CD4-positive, alpha-beta T cell treated with Interferon alpha-2 for 1 hour (primary cell): ENCODE measurements at places on chromosomes 16 and 17.

DNA sequence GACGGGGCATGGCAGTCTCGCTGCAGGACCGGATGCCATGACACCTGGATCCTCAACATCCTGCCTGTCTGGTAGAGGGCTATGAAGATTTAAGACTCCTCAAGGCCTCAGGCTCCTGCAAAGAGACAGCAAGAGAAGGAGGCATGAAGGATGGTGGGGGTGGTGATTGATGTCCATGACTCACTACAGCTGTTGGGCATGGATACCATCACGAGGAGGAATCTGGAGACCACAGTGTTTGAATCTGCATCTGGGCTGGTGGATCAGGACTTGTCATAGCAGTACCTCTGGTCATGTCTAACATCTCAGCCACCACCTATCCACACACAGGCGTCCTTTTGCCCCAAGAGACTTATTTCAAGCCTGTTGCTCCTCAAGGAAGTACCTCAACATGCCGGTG is 50.2 kb upstream of the WSCD1 start:
- no peak for DNase-seq

DNA sequence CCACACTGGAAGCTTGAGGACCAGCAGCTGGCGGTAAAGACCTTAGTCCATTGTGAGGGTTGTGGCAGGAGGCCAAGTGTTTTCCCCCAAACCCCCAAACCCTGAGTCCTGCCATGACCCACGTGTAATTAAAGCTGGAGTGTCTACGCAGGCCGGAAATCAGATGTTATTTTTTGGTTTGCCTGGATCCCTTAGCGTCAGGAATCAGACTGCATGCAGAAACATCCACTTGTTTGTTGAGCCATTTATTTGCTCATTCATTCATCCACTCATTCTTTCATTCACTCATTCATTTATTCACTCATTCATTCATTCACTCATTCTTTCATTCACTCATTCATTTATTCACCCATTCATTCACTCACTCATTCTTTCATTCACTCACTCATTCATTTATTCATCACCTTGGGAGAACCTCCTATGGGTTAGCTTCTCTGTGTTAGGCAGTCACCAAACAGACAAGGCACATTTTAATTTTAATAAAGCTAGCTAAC is 313.1 kb downstream of the MAF start:
- DNase-seq, result no peak

- no peak for DNase-seq
These were observed 14.5 kb upstream of the FOXF1 start for GRCh38 chr16:86495756-86496261.

- no peak for DNase-seq
These were observed 112.9 kb upstream of the SMURF2 start for GRCh38 chr17:64774888-64775540.

- DNase-seq, result no peak
These were observed 35.2 kb downstream of the GJC1 start for GRCh38 chr17:44794851-44795413.

GRCh38 chr17:36030956-36031355 is 13.2 kb upstream of the CCL23 start:
- no peak for DNase-seq

DNA sequence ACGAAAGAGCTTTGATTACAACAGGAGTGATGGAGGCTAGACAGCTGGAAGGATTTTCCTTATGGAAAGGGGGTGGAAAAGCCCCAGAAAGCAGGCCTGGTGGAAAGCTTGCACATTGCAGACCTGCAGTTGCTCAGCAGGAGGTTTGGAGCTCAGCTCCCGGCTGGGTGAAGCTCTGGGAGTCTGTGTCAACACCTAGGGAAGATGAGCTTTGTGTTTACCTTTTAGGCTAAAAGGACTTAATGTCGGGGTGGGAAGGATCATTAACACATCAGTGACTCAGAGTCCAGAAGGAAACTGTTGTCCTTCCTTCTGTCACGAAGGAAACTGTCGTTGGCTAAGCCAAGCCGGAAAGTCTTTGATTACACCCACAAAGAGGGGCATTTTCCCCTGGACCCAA is 48.2 kb downstream of the RAP1GAP2 start:
- no peak for DNase-seq

DNA sequence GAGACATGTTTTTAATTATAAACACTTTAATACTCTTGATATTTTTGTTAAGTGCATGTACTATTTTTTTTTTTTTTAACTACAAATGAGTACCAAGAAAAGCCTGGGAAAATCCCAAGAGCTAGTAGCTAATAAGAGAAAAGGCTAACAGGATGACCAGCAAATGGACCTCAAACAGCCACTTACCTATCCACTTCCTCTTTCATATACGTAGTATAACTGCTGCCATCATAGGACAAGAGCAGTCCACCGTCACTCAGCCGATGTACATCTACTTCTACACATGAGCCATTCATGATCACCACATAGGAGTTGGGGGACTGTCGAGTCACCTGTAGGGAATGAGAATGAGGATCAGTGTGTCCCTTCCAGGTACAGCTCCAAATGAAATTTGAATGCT is 128.0 kb upstream of the C17orf78 start:
- DNase-seq, result no peak

- no peak for DNase-seq
These were observed 37.0 kb downstream of the NPLOC4 start for GRCh38 chr17:81599719-81600486.

DNA sequence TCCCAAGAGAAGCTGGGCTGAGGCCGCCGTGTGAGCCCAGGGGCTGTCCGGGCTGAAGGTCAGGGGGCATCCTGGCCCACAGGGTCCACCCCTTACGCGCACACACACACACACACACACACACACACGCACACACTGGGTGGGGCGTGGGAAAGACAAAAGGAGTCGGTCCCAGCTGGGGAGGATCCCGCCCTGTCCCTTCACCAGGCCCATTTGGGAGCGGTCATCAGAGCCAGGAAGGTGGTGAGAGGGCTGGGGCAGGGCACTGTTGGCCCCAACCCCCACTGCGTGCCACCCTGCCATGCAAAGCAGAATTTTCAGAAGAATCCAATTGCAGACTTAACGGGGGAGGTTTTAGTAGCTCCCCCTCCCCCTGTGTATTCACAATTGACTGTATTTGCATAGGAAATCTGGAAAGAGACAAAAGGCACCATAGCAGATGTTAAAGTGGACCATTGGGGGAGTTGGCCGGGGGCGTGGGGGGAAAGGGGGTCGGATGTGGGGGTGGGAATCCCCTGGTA is 11.3 kb upstream of the CD300A start:
- DNase-seq, result no peak

GRCh38 chr17:29958947-29959657 is 17.7 kb downstream of the EFCAB5 start:
- DNase-seq, result no peak

DNA sequence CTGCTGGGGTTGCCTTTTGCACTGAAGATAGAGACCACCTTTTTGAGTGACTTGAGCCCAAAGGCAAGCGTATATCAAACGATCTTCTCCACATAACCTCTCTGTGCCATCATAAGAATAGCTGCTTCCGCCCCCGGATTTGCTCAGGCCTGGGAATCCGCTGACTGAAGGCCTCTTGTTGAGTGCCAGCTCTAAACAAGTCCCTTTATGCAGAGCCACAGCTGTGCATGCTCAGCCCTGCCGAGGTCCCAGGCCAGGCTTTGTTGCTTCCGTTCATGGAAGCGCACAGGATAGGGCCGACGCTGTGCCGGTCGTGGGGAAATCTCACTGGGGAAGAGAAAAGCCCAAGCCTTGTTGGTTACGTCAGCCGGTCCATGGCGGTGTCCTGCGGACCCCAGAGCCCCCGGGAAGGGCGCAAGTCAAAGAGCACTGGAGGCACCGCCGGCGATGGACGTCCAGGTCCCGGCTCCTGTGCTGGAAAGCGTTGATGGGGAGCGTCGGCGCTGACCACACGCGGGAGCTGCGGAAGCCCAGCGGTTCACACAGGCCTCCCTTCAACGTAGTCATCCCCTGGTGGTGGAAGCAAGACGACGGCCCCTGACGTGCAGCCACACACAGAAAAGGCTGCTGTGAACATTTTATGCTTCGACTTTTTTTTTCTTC is 23.5 kb upstream of the RPL13 start:
- DNase-seq, result no peak

- DNase-seq, result no peak
These were observed 13.3 kb upstream of the HOXB2 start for GRCh38 chr17:48558057-48558830.

GRCh38 chr16:11907160-11907970 is 8.4 kb downstream of the GSPT1 start:
- DNase-seq, result no peak

DNA sequence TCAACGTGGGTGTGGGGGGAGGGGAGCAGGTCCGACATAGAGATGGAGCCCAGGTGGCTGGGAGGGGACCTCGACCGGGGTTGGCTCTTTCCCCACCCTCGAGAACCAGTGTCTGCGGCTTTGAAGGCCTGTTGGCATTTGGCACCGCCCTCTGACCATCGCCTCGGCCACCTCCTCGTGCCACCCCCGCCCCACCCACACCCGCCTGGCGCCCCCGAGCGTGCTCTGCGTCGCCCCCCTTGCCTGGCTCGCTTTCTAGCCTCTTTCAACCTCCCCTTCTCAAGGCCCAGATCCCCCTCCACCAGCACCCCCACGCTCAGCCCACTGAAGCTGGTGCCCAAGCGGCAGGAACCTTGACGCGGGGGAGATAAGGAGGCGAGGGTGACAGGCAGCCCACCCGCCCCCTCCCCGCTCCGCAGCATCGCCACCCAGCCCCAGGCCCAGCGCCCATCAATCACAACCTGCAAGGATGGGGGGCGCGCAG is 619 bp downstream of the CACNB1 start:
- peak; percentile 29 for DNase-seq

GRCh38 chr16:77387815-77388209 is 47.0 kb downstream of the ADAMTS18 start:
- DNase-seq, result no peak

GRCh38 chr17:19660219-19660870 is 11.8 kb downstream of the ALDH3A2 start:
- DNase-seq, result no peak

DNA sequence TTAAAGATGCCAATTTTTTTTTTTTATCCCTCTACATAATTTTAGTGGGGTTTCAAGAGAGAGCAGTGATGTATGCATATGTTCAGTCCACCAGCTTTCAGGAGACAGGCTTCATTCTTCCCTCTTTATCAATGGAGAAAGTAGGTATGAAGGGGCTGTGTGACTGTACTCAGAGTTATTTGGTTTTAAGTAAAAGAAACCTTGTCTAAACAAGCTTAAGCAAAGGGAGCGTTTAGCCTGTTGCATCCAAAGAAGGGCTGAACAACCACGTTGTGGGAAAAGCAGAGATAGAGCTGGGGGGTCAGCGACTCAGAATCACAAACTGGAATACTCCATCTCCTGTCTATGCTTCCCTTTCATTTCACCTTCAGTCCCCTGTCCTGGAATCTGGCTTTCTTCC is 50.4 kb upstream of the HAS3 start:
- no peak for DNase-seq

DNA sequence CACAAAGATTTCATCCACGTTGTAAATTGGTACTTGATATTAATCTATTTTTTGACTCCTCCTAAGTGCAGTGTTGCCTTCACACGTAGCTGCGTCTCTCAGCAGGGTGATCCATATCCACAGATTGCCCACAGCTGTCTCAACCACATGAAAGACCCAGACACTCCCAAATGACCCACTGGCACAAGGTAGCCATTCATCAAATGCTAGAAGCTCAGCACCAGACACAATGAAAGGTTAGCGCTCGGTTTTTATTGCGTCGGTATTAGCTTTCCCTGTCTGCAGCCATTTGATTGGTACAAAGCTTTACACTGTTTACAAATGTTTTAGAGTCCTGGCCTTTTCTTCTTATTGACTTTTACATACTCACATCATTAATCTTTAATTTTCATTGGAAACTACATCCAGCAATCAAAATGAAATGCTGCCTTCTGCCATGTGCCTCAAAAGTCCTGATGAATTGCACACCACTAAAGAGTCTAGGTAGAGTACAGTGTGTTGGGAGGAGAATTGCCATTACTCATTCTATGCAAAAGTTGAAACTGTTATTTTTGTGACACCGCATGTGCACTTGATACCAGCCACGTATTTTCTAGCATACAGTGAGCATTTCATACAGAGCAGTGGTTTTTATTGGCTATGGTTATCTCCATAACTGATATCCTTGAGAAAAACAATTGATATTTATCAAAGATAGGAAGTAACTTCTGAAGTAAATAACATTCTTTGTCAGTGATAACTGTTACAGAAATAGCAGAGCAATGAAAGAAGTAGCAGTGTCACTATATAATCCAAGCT is 127.3 kb upstream of the NUDT7 start:
- no peak for DNase-seq

DNA sequence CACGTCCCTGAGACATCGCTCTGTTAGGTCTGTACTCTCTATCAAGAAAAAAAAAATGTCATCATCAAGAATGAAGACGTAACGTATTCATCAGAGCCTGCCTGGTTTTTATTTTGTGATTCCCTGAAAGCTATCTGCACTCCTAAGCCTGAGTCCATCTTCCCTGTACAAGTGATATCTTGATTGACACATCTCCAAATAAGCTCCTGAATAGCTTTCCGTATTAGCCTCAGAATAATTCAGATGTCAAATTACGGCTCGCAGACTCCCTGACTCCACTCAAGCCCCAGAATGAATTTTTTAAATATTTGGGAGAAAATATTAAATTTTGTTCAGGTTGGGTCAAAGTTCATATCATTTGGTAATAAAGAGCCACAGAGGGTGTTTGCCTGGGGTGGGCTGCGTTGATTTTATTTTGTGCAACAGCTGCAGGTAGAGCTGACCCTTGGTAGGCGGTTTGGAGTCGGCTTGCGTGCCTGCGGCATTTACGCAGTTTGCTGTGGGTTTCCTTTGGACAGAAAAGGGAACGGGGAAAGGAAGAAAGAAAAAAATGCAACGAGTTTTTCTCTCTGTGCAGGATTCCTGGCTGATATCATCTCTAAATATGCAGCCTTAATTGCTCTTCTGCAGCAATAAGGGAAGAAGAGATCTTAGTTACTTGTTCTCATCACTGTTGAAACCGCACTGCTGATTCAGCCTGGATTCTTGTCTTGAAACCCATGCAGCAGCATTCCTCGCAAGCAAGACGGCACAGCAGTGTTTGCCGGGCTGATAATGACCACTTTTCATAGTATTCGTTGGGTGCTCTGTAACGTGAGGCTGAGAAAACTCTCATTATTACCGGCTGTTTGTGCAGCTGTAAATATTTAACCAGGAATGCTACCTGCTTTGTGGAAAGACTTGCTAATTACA is 114.7 kb downstream of the IRX3 start:
- DNase-seq, result no peak

GRCh38 chr17:8121681-8122421 is 2.1 kb downstream of the HES7 start:
- peak; percentile 58 for DNase-seq

GRCh38 chr17:49944273-49944870 is 24.6 kb upstream of the DLX4 start:
- no peak for DNase-seq
